ENCODE measurements at places on chromosomes 3 and 15. TPM values are rescaled to one million over a fixed set of nuclear protein-coding genes. Genes with fewer than 3 reads are reported as not detected.

DNA sequence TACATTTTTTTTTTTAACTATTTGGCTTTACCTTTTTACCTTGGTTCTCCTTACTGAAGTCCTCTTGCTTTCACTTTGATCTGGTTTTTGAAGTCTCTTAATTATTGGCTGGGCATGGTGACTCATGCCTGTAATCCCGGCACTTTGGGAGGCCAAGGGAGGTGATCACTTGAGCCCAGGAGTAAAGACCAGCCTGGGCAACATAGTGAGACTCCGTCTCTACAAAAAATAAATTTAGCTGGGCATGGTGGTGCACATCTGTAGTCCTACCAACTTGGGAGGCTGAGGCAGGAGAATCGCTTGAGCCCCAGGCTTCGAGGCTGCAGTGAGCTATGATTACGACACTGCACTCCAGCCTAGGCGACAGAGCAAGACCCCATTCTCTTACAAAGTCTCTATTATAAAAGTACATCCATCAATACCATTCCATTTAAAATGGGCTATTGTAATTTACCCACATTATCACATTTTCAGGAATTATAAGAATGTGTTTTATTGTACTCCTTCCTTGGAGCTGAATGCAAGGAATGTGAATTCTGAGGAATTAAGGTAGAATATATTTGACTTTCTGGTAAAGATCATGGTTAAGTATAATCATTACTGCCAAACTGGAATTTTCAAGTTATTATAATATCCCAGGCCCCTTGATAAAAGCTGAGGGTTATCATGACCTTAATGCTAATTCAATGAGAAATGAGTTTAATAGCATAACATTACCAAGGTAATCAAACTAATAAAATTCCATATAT, 49.0 kb downstream of the MSL2 start:
- no peak overlapping the region for H3K27ac ChIP-seq
- no peaks in the 10 kb centered on the region for H3K27me3 ChIP-seq
- peak; percentile 30 for DNase-seq
- peaks cover 39% of the 10 kb centered on the region for H3K4me1 ChIP-seq
- H3K4me3 ChIP-seq = no peak overlapping the region

DNA sequence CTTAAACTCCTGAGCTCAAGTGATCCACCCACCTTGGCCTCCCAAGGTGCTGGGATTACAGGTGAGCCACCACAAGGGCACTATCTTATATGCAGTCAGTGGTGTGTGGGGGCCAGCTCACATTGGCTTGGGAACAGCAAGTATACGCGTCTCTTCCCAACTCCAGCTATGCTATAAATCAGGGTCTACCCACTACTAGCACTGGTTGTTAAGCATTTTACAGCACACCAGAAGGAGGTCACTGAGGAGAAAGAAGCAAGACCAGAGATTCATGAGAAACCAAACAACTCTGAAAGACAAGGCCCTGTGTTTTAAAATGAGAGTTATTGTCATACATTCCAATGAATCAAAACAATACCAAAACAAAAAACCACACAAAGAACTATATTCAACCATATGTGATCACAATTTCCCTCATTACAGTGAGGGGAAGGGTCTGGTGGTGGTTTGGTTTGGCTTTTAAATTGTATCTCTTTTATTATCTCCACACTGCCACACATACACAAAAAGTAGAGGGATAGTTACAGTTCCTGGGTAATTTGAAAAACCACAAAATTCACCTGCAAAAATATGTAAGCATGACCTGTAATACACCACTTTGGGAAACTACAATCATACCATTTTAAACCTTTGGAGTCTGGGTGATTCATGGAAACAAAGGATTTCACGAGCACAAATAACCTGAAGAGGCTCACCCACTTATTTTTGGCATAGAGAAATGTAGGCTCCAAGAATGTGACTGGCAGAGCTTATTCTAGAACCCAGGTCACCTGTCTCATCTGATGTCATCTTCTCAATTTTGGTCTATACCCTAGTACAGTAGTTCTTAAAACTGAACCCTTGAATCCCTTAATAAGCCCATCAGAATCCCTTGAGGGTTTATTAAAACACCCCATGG, 5.2 kb downstream of the MAGI1 start:
- no peak overlapping the region for H3K27ac ChIP-seq
- H3K27me3 ChIP-seq = no peaks in the 10 kb centered on the region
- H3K4me3 ChIP-seq = no peak overlapping the region
- H3K4me1 ChIP-seq = peaks cover 27% of the 10 kb centered on the region
- DNase-seq = no peak

- DNase-seq = no peak
- no peaks in the 10 kb centered on the region for H3K4me1 ChIP-seq
- H3K27ac ChIP-seq = no peak overlapping the region
- no peaks in the 10 kb centered on the region for H3K36me3 ChIP-seq
- H3K27me3 ChIP-seq = peaks cover 68% of the 10 kb centered on the region
Observed at GRCh38 chr3:79317551-79318518, 450.0 kb downstream of the ROBO1 start.

GRCh38 chr3:55857633-55858032, 370.5 kb upstream of the WNT5A start:
- no peak overlapping the region for H3K27ac ChIP-seq
- DNase-seq = no peak
- no peaks in the 10 kb centered on the region for H3K36me3 ChIP-seq
- H3K4me3 ChIP-seq = no peak overlapping the region
- no peaks in the 10 kb centered on the region for H3K4me1 ChIP-seq

FOXB1 gene
- total RNA-seq = not detected

TNIK gene
- 4.3 TPM for total RNA-seq

GRCh38 chr3:173028351-173028750, 112.7 kb downstream of the SPATA16 start:
- no peaks in the 10 kb centered on the region for H3K36me3 ChIP-seq
- no peak overlapping the region for H3K27ac ChIP-seq
- no peak overlapping the region for H3K4me3 ChIP-seq
- no peaks in the 10 kb centered on the region for H3K4me1 ChIP-seq
- H3K27me3 ChIP-seq = peaks cover 82% of the 10 kb centered on the region
- DNase-seq = no peak

- no peak for DNase-seq
- H3K36me3 ChIP-seq = no peaks in the 10 kb centered on the region
- H3K27ac ChIP-seq = no peak overlapping the region
- no peaks in the 10 kb centered on the region for H3K27me3 ChIP-seq
- no peaks in the 10 kb centered on the region for H3K4me1 ChIP-seq
Observed at GRCh38 chr15:58313304-58313703, 118.5 kb upstream of the LIPC start.

SYNPR gene
- not detected for total RNA-seq

DNA sequence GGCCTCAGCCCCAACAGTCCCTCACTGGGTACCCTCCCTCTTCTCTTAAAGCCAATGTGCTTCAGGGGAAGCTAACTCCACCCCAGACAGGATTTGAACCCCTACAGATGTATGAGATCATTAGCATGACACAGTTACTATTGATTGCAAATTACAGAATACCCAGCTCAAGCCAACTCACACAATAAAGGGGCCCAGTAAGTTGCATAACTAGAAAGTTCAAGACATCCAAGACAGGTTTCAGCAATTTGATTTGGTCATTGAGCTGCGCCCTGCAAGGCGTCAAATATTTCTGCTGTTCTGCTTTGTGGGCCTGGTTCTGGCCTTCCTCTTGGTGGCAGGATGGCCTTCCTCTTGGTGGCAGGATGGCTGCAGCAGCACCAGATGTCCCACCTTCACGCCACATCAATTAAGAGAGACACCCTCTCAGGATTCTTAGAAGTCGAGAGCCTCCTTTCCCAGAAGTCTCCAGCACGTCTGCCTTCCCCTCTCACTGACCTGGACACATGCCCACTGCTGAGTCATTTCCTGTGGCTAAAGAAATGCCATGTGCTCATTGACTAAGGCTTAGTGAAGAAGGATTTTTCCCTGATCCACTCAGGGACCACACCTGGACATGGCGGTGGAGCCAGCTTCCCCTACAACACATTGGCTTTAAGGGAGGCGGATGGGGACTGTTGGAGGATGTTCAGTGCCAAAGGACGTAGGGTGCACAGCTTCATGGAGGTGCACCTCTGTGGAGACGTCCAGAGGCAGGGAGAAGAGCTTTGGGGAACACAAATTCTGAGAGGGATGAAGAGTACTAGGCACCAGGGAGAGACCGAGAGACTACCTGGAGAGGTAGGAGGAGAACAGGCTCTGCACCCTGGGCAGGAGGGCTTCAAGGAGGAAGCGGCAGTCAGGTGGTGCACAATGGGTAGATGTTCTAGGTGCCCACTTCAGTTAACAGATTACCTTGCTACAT, 49.1 kb downstream of the DNASE1L3 start:
- peak; percentile 99 for DNase-seq
- H3K4me3 ChIP-seq = peak overlapping the region; percentile 13
- H3K4me1 ChIP-seq = peaks cover 27% of the 10 kb centered on the region
- no peaks in the 10 kb centered on the region for H3K27me3 ChIP-seq
- peak overlapping the region; percentile 91 for H3K27ac ChIP-seq

GRCh38 chr15:62099094-62099601, 32.4 kb downstream of the C2CD4A start:
- peak overlapping the region; percentile 19 for H3K27ac ChIP-seq
- H3K4me3 ChIP-seq = no peak overlapping the region
- H3K27me3 ChIP-seq = no peaks in the 10 kb centered on the region
- DNase-seq = peak; percentile 70
- no peaks in the 10 kb centered on the region for H3K36me3 ChIP-seq

TGM5 gene
- total RNA-seq = 0.12 TPM

GRCh38 chr15:71820127-71820526, 9.8 kb downstream of the NR2E3 start:
- H3K4me3 ChIP-seq = no peak overlapping the region
- no peak overlapping the region for H3K27ac ChIP-seq
- DNase-seq = no peak
- no peaks in the 10 kb centered on the region for H3K27me3 ChIP-seq
- no peaks in the 10 kb centered on the region for H3K4me1 ChIP-seq

DNA sequence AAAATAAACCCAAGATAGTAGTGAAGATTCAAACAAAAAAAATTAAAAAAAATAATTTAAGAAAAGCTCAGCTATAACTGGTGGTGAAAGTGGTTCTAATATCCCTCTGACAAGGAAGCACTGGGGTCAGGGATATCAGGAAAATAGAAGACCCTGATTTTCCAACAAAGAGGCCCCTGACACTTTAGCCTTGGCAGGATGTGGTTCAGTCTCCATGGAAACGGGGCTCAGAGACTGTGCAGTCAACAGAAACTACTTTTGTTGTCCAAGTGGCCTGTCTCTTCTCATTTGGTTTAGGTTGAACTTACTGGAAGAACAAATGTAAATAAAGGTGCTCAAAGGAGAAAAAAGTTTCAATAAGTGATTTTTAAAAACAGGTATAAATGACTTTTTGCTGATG, 27.2 kb downstream of the INTS14 start:
- no peak overlapping the region for H3K4me3 ChIP-seq
- H3K27ac ChIP-seq = no peak overlapping the region
- no peaks in the 10 kb centered on the region for H3K27me3 ChIP-seq

GRCh38 chr3:111351334-111351733, 190.7 kb upstream of the CD96 start:
- no peaks in the 10 kb centered on the region for H3K36me3 ChIP-seq
- DNase-seq = peak; percentile 5
- no peak overlapping the region for H3K4me3 ChIP-seq
- H3K27ac ChIP-seq = no peak overlapping the region
- H3K27me3 ChIP-seq = no peaks in the 10 kb centered on the region

GRCh38 chr3:138717348-138717747, 108.8 kb downstream of the FAIM start:
- peaks cover 21% of the 10 kb centered on the region for H3K36me3 ChIP-seq
- H3K27me3 ChIP-seq = no peaks in the 10 kb centered on the region
- H3K4me1 ChIP-seq = no peaks in the 10 kb centered on the region

- peak overlapping the region; percentile 24 for H3K27ac ChIP-seq
- no peaks in the 10 kb centered on the region for H3K4me1 ChIP-seq
- no peak for DNase-seq
- H3K4me3 ChIP-seq = no peak overlapping the region
- H3K36me3 ChIP-seq = no peaks in the 10 kb centered on the region
Observed at GRCh38 chr3:102476198-102476597, 41.4 kb downstream of the ZPLD1 start.

SPSB4 gene
- total RNA-seq = not detected

GRCh38 chr3:94967196-94967595, 904.3 kb downstream of the NSUN3 start:
- H3K36me3 ChIP-seq = no peaks in the 10 kb centered on the region
- no peaks in the 10 kb centered on the region for H3K4me1 ChIP-seq
- no peak for DNase-seq

FYTTD1 gene
- 46.3 TPM for total RNA-seq
